Substantia nigra (tissue), 51 donors: ENCODE measurements at places on chromosomes 12 and 14.

DNA sequence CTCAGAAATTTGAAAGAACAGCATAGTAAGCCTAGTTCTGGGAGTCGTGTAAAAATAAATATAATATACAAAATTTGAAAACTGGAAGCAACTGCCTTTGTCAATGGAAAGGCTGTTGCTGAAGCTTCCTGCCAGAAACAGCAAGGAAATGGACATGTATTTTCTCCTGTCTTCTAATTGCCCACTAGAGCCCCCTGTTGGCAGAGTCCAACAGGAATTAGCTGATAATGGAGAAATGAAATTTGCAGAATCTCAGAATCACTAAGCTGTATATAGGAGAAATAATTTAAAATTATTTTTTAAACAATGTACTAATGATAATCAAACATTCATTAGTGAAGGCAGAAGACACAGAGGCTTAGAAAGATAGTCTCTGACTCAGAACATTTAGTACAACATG is 414.8 kb downstream of the SLC6A15 start:
- DNase-seq: no peak

GRCh38 chr12:80979816-80980215 is 42.1 kb upstream of the LIN7A start:
- no peak for DNase-seq

DNA sequence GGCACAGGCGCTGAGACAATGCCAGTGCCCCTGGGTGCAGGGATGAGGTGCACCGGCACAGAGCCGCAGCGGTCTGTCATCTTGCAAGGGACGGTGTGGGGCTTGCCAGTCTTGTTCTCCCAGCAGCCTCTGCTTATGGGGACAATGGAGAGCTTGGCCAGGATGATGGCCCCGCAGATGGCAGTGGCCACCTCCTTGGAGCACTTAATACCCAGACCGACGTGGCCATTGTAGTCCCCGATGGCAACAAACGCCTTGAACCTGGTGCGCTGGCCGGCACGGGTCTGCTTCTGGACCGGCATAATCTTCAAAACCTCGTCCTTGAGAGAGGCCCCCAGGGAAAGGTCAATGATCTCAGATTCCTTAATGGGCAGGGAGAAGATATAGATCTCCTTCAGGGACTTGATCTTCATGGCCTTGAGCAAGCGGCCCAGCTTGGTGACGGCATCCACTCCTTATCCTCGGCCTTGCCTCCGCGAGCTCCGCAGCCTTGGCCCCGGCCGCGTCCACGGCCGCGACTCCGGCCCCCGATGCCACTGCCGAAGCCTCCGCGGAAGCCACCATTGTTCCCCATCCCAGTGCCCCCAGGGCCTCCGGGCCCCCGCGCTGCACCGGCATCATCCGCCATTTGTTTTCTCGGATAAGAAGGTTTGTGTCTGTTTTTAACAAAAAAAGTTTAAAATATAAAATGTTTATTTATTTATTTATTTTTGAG is 29.9 kb downstream of the VRTN start:
- no peak for DNase-seq

- DNase-seq: no peak
Measured at GRCh38 chr12:81597928-81598604, 161.1 kb downstream of the PPFIA2 start.
